IPS-NIHi11 (cell line): ENCODE measurements at places on chromosomes 6 and 20.

- DNase-seq: no peak
Measured at GRCh38 chr6:105364243-105364642, 38.6 kb downstream of the PREP start.

DNA sequence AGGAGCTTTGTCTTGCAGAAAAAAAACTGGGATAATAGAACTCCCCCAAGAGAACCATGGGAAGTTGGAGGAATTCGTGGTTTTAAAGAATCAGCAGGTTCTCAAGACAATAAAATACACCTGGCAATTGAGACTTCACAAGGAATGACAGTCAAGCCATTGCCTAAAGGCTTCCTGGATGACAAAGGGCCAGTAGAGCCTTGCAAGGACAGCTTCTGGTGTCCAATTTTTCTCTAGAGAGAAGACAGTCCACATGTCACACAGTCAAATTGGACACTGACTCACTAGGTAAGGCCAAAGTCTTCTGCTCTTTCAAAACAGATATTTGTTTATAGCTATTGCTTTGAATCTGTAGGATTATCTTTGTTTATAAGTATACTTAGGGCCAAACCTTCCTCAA, 80.3 kb upstream of the BMP5 start:
- no peak for DNase-seq

DNA sequence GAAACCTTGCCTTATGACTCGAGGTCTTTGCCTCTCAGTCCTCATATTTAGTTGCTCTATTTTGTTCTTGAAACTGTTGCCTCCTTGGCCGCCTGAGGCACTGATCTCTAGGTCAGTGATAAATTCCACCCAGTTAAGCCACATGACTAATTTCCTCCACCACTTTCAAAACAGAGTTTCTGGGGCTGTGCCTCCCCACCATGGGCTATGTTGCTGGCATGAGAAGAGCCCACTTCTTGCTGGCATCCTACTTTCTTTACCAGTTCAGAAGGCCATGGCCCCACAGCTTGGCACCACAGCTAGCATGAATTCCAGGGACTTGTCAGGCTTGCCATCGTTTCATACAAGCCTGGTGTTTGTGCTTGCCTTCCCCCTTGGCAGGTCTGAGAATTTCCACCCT, 361.4 kb upstream of the JAG1 start:
- no peak for DNase-seq

DNA sequence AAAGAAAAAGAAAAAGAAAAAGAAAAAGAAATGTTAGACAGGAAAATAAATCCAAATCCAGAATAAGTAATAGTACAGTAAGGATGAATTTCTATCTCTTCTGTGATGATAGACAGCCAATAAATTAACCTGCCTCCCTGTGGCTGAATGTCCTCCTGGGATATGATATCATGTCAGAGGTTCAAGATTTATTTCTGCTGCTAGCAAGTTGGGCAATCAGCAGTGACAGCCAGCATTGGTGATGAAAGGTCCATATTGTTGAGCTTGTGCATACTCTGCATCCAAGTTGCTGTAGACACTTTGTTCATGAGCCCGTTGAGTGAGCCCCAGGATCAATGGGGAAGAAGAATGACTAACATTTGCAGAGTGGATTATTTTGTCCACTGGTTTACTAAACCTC, 44.9 kb upstream of the CEP85L start:
- DNase-seq: no peak

GRCh38 chr20:31644701-31645100, 7.0 kb downstream of the COX4I2 start:
- no peak for DNase-seq

GRCh38 chr6:139710556-139710955, 336.1 kb upstream of the CITED2 start:
- no peak for DNase-seq
